Right atrium auricular region (tissue), 2 donors: ENCODE measurements at places on chromosomes 11 and 22.

GRCh38 chr11:121618516-121618915 is 165.7 kb upstream of the SORL1-AS1 start:
- H3K36me3 ChIP-seq, result peaks cover 5% of the 10 kb centered on the region
- no peaks in the 10 kb centered on the region for H3K27me3 ChIP-seq
- no peaks in the 10 kb centered on the region for H3K4me1 ChIP-seq
- no peak for DNase-seq
- H3K27ac ChIP-seq, result no peak overlapping the region

DNA sequence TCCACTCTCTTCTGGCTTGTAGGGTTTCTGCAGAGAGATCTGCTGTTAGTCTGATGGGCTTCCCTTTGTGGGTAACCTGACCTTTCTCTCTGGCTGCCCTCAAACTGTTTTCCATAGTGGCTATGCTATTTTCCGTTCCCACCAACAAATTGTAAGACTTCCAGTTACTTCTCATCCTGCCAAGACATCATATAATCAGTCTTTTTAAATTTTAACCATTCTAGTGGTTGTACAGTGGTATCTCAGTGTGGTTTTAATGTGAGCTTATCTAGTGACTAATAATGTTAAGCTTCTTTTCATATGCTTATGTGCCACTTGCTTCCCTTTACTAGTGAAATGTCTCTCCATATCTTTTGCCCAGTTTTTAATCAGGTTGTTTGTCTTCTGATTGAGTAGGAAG is 13.6 kb upstream of the TRIM29 start:
- no peak overlapping the region for H3K4me3 ChIP-seq
- no peaks in the 10 kb centered on the region for H3K27me3 ChIP-seq
- H3K4me1 ChIP-seq, result no peaks in the 10 kb centered on the region
- no peaks in the 10 kb centered on the region for H3K36me3 ChIP-seq

GRCh38 chr22:21932347-21932746 is 20.3 kb downstream of the PPM1F start:
- H3K27ac ChIP-seq, result no peak overlapping the region
- DNase-seq, result no peak
- no peaks in the 10 kb centered on the region for H3K27me3 ChIP-seq
- H3K4me1 ChIP-seq, result no peaks in the 10 kb centered on the region
- peaks cover 71% of the 10 kb centered on the region for H3K36me3 ChIP-seq

DNA sequence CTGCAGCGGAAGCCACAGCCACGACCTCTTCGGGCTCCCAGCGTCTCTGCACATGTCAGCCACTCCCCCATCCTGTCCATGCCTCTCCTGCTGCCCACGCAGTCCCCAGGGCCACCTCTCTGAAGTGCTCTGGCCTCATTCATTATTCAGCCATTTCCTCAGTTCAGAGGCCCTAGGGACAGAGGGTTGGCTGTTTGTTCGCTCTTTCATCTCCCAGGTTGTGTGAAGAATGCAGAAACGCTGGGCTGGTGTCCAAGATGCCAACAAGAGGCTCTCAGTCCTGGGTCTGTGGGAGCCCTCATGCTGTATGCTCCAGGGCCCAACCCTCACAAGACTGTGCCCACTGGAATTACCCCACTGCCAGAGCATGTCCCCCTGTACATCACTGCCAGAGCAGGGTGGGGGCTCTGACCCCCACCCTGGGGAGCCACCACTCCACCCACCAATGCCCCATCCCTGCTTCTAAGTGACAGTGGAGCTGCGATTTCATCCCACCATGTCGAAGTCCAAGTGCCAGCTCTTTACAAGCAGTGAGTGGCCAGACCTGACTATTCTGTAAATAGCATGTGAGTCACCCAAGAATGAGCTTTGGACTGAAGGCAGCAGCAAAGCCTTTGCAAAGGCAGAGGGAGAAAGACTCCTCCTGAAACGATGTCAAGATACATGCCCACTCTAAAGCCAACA is 209.6 kb downstream of the BUD13 start:
- no peak overlapping the region for H3K27ac ChIP-seq
- no peaks in the 10 kb centered on the region for H3K36me3 ChIP-seq
- H3K4me3 ChIP-seq, result no peak overlapping the region

DNA sequence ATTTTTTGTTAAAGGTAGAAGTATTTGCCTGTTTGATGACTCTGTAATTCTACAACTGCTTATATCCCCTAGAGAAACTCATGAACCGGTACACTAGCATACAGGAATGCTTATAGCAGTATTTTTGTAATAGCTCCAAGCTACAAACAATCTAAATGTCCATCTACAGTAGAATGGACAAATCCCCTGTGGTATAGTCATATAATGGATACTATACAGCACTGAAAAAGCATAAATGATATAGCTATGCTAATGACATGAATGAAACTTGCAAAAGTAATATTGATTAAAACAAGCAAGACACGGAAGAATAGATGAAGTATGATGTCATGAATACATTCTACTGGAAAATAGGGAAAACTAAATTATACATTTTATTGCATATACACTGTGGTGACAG is 142.9 kb downstream of the CEP164 start:
- H3K27me3 ChIP-seq, result no peaks in the 10 kb centered on the region
- H3K36me3 ChIP-seq, result no peaks in the 10 kb centered on the region
- H3K27ac ChIP-seq, result no peak overlapping the region
- H3K4me3 ChIP-seq, result no peak overlapping the region

DNA sequence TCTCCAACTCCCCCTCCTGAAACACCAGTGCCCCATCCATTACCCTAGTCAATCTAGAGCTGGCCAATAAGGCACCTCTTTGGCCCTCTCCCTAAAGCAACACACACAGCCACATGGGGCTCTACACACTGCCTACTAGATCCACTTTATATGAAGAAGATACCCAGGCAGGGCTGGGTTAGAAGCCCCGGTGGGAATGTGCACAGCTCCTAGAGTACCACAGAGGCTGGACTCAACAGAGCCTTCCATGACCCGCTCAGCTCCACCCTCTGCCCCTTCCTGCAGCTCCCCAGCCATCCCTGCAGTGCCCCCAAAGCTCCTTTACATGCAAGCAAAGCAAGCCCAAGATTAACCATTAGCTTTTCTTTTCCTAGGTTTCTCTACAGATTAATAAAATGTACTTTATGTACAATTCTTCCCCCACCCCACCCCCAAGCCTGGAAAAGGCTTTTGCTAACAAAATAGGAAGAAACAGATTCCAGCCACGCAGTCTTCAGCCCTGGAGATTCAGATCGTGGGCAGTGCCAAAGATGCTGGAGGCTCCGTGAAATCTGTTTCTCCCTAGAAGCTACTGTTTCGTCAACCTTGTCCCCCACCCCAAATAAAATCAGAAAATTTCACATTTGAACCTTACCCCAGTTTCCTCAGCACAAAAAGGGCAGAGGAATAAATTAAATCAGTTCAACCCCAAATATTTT is 51.8 kb downstream of the IGSF9B start:
- H3K4me3 ChIP-seq, result no peak overlapping the region
- H3K4me1 ChIP-seq, result no peaks in the 10 kb centered on the region
- no peak overlapping the region for H3K27ac ChIP-seq
- no peaks in the 10 kb centered on the region for H3K27me3 ChIP-seq

GRCh38 chr11:67504950-67505581 is at the start of gene PITPNM1:
Gene PITPNM1 (minus strand): TSS chr11:67505363. CDS start chr11:67504180, 1,183 bp downstream.
- peak; percentile 70 for DNase-seq
- peaks cover 54% of the 10 kb centered on the region for H3K4me1 ChIP-seq
- peak within 1 kb of the TSS; percentile 99 for H3K27ac ChIP-seq
- H3K27me3 ChIP-seq, result no peaks in the 10 kb centered on the region
- peak within 1 kb of the TSS; percentile 74 for H3K4me3 ChIP-seq
